ENCODE measurements at places on chromosomes 5 and 9.

GRCh38 chr5:38874948-38875456 is 29.2 kb downstream of the OSMR start:
- no peak for DNase-seq

GRCh38 chr5:160347448-160347847 is 23.0 kb downstream of the C1QTNF2 start:
- DNase-seq, result no peak

- no peak for DNase-seq
These were observed 617 bp downstream of the SLC9A3 start for GRCh38 chr5:523441-524222.

GRCh38 chr5:139384591-139385051 is 1.5 kb upstream of the SLC23A1 start:
- no peak for DNase-seq

GRCh38 chr5:151027961-151028479 is 7.6 kb downstream of the GPX3 start:
- no peak for DNase-seq

- no peak for DNase-seq
These were observed 364.3 kb downstream of the KCNN2 start for GRCh38 chr5:114726131-114726530.

DNA sequence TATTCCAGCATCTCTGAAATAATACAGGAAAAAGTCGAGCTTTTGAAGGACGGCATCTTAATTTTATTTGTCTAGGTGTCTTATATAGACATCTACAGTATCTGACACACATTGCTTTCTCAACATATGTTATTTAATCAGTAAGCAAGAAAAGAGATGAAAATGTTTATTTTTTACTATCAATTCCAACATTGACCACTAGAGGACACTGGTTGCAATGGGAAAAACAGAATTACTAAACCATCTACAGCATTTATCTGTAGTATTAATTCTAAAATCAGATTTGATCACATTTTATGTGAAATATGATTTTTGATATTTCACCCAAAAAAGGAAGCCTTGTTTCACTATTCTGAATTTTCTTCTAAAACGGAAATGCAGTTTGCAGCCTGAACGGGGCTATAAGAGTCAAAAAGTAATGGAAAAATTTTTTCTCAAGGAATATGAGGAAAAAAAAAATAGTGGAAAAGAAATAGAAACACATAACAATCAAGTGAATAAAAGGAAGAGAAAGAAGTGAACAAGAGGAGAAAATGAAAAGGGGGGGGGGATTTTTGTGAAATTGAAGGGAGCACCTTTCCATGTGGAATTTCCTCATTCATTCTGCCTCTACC is 98.6 kb downstream of the OSTF1 start:
- DNase-seq, result no peak

DNA sequence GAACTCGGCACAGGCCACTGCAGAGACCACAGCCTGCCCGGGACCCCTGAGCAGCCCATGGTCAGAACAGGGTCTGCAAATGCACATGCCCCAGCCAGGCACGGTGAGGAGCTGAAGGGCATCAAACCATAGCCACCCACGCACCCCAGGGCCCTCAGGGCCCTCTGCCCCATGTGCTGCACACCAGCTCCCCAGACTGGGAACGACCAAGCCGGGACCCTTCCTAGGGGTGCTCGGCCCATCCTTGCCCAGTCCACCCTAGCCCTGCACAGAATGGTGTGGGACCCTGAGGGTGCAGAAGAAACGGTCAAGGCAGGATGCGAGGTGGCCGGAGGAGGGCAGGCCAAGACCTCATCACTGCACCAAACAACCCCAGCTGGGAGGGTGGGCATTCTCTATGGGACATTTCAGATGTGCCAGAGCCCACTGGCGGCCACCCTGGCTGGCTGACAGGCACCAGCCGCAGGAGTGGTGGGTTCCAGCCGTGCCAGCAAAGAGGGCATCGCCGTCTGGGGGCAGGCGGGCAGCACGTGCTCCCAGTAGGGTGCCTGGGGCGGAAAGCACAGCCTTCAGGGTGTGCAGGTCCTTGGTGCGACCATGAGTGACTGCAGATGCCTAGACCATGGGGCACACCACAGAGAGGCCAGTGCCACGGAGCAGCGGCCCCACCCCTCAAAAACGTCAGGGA is 16.4 kb downstream of the SLC12A7 start:
- DNase-seq, result no peak

- no peak for DNase-seq
These were observed 337.8 kb downstream of the GADD45G start for GRCh38 chr9:89942643-89943042.
